Left ventricle myocardium inferior (tissue), 1 donor: ENCODE measurements at places on chromosomes 2 and 18. TPM values are rescaled to one million over a fixed set of nuclear protein-coding genes. Genes with fewer than 3 reads are reported as not detected.
A peak's percentile ranks its signal among the peaks of the same experiment; 100 is the strongest.

GRCh38 chr2:159094173-159094737 lies 125.8 kb downstream of the TANC1 start:
- H3K4me1 ChIP-seq: peaks cover 97% of the 10 kb centered on the region
- DNase-seq: peak; percentile 54
- H3K4me3 ChIP-seq: no peak overlapping the region
- peak overlapping the region; percentile 84 for H3K27ac ChIP-seq
- no peaks in the 10 kb centered on the region for H3K27me3 ChIP-seq
- H3K36me3 ChIP-seq: peaks cover 10% of the 10 kb centered on the region

DNA sequence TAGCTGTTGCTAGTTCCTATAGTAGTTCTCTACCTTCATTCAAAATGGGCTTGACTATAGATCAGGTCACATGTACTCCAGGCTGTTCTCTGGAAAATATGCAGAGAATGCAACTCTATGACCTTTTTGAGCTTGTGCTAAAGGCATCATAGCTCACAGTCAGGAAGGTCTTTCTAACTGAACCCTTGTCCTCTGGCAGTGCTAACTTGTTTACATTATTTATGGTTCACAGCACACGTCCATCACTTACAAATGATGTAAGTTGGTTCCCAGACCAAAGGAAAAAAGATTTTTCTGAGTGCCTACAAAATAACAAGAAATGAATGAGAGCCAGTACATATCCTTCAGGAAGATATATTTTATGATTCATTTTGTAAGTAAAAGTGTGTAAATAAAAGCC lies 236.1 kb downstream of the GCA start:
- no peaks in the 10 kb centered on the region for H3K4me1 ChIP-seq
- no peaks in the 10 kb centered on the region for H3K36me3 ChIP-seq
- DNase-seq: no peak
- H3K27me3 ChIP-seq: no peaks in the 10 kb centered on the region
- no peak overlapping the region for H3K4me3 ChIP-seq

DNA sequence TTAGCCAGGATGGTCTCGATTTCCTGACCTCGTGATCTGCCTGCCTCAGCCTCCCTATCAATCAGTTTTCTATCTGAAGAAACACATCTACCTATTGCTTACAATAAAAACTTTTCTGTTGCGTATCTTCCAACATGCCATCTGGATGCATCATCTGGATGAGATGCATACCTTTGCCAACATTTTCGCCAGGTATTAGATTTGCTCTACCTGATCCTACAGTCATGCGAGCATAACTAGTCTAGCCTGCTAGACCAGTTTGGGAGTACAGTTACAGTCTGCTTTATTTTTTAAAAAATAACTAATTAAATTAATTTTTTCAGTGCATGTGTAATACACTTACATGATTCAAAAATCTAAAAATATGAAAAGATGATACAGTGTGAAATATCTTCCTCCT lies 334.0 kb upstream of the MEX3C start:
- H3K27me3 ChIP-seq: no peaks in the 10 kb centered on the region
- H3K36me3 ChIP-seq: no peaks in the 10 kb centered on the region
- H3K27ac ChIP-seq: no peak overlapping the region
- H3K4me3 ChIP-seq: no peak overlapping the region
- no peak for DNase-seq

GRCh38 chr2:134193006-134193405 lies 60.9 kb upstream of the MGAT5 start:
- H3K27me3 ChIP-seq: no peaks in the 10 kb centered on the region
- no peaks in the 10 kb centered on the region for H3K36me3 ChIP-seq
- DNase-seq: no peak
- no peak overlapping the region for H3K4me3 ChIP-seq
- H3K4me1 ChIP-seq: peaks cover 73% of the 10 kb centered on the region

DNA sequence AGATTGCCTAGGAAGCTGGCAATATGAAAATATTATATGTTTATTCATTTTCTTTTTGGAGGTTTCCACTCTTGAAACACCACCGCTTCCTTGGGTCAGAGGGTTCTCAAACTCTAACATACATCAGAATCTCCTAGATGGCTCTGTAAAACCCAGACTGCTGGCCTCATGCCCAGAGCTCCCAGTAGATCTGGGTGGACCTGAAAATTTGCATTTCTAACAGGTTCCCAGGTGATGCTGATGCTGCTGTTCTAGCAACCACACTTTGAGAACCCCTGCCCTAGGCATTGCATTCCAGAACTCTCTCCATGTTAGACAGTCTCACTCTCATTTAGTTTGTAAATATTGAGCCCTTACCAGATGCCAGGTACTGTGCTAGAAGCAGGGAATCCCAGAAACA lies 139.4 kb downstream of the FAM210A start:
- no peak overlapping the region for H3K4me3 ChIP-seq
- no peak for DNase-seq
- no peak overlapping the region for H3K27ac ChIP-seq
- peaks cover 38% of the 10 kb centered on the region for H3K4me1 ChIP-seq
- no peaks in the 10 kb centered on the region for H3K27me3 ChIP-seq
- no peaks in the 10 kb centered on the region for H3K36me3 ChIP-seq

- no peak overlapping the region for H3K4me3 ChIP-seq
- H3K36me3 ChIP-seq: no peaks in the 10 kb centered on the region
- peaks cover 4% of the 10 kb centered on the region for H3K27me3 ChIP-seq
- H3K4me1 ChIP-seq: no peaks in the 10 kb centered on the region
- DNase-seq: no peak
- no peak overlapping the region for H3K27ac ChIP-seq
Measured at GRCh38 chr2:58866040-58866439, 624.9 kb upstream of the FANCL start.

DNA sequence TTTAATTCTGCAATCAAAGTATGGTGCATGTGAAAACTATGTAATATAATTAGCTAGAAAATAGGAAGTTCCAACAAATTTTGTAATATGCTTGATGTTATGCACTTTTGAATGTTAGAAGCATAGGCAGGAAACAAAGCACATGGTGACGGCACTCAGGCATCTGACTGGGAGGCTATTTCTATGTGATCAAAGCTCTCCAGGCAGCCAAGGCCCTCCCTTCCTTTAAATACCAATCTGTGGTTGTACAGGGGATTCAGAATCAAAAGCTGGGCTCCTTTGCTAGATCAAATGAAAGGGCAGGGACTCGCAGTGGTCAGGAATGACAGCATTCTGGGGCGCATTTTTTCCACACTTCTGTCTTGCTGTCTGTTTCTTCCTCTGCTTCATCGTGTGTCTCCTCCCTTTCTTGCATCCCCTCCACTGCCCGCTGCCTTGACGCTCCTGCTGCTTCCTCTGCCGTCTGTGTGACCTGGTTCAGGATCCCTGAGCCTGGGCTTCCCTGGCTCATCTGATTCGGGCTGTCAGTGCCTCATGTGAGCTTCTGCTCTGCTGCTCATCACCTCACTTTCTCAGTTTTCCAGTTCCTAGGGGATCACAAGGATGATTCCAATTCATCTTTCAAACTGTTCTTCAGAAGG lies 30.9 kb downstream of the TMEM182 start:
- no peaks in the 10 kb centered on the region for H3K27me3 ChIP-seq
- H3K27ac ChIP-seq: peak overlapping the region; percentile 95
- no peak for DNase-seq
- H3K4me3 ChIP-seq: no peak overlapping the region

GRCh38 chr2:238326801-238327365 lies 6.6 kb downstream of the TRAF3IP1 start:
- no peak for DNase-seq
- H3K27ac ChIP-seq: no peak overlapping the region

DNA sequence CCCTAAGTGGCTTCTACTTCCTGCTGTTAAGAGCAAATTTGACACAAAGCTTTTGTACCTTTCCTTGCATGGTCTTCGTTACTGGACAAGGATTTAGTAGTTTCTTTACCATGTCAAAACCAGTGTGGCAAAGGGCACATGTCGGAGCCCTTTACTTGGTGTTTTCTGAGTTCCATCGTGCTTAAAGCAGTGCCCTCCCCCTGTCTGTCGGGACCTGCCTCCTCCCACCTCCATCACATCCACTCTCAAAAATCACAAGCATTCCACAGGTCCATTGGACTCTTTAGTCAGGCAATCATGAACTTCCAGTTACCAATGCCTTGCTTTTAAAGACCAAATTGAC lies 763 bp downstream of the CCDC141 start:
- peaks cover 52% of the 10 kb centered on the region for H3K4me1 ChIP-seq
- H3K27me3 ChIP-seq: no peaks in the 10 kb centered on the region
- peaks cover 4% of the 10 kb centered on the region for H3K36me3 ChIP-seq
- peak overlapping the region; percentile 91 for H3K27ac ChIP-seq

The MYO1B gene
- 16.2 TPM for total RNA-seq

The CCDC178 gene
- total RNA-seq: 0.27 TPM

The LYPD6 gene
- total RNA-seq: 0.08 TPM

The NT5DC4 gene
- not detected for total RNA-seq

The FAM110C gene
- total RNA-seq: 3.3 TPM
